Hematopoietic multipotent progenitor cell (in vitro differentiated cells): ENCODE measurements at places on chromosomes 6 and 20.

DNA sequence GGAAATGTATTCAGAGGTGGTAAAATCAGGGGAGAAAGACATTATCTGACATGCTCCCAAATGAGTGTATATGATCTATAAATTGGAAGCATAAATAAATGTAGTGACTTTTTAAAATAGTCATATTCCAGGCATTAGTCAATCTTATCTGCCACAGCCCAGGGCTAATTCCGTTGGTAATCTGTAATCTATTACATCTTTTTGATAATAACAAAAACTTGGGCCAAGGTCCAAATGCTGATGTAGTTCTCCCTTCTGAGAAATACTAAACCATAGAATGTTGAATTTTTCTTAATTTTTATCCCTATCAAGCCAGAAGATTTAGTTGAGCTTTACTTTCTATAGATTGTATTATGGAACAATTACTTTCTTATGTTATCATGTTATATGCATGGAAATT lies 1279.8 kb downstream of the EPHA7 start:
- DNase-seq, result no peak

GRCh38 chr6:168415993-168416530 lies 24.9 kb upstream of the SMOC2 start:
- DNase-seq, result no peak

DNA sequence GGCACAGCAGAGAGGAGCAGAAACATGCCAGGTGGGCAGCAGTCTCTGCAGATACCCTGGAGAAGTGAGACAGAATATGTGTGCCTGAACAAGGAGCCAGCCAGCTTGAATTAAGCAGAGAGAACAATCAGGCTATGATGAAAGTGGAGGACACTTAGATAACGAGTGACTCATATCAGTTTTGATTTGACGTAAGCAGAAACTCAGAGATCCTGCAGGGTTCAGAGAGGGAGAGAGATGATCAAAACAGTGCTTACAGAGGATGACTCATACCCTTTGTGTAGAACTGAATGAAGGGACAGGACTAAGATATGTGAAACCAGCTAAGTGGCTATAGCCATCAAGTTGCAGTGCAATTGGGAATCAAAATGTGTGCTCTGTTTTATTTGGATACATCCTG lies 300.7 kb downstream of the TENT5A start:
- no peak for DNase-seq

- peak; percentile 73 for DNase-seq
Observed at GRCh38 chr6:129500958-129501739, 208.8 kb downstream of the ARHGAP18 start.

GRCh38 chr20:58360936-58361335 lies 28.1 kb upstream of the VAPB start:
- no peak for DNase-seq

GRCh38 chr20:57315976-57316480 lies 13.6 kb upstream of the SPO11 start:
- no peak for DNase-seq

DNA sequence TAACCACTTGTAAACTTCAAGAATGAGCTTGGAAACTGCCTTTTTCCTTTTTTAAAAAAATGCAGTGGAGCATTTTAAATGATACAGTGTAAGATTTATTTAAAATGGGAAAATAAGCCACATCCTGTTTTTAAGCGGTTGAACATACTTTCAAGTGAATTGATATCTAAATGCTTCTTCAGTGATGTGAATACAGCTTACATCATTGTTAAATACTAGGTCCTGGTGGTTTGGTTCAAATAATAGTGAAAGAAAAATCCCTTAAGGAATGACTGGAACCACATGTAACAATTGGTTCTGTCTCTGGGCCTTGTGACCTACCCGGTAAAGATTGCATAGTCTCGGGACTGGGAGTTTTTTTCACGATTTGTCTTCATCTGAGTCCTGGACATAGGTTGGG lies 44.2 kb downstream of the BMP6 start:
- DNase-seq, result no peak

DNA sequence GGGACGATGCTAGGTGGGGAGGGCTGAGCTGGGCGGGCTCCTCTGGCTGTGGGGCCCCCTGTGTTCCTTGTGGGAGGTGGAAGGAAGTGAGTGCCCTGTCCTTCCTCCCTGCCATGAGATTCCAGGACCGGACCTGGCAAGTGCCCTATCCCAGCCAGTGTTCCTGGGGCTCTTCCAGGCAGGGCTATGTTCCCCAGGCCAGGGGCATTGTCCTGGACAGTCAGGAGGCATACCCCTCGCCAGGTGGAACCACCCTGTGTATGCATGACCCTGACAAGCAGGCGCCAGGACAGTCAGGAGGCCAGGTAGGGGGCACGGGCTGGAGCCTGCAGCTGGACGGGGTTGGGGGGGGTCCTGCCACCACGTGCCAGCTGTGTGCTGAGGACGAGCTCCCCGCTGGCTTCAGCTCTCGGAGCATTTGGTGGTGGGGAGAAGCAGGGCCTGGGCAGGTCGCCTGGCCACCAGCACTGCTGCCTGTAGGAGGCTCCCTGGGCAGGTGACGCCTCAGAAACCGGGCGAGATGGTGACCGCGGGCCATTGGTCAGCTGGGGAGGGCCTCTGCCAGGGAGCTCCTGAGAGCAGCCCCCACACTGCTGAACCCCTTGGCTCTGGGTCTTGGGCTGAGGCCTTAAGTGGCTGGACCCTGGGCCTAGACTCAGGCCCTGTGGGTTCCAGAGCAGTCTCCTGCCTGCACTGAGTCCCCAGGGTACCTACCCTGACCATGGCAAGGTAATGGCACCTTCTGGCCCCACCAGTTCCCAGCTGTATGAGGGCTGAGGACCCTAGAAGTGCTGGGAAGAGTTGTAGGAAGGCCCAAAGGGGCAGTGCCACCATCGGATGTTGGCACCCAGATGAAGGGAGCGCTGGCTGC lies 694 bp downstream of the SLC17A9 start:
- DNase-seq, result no peak

- no peak for DNase-seq
Observed at GRCh38 chr20:25041813-25042530, 16.0 kb downstream of the ACSS1 start.

DNA sequence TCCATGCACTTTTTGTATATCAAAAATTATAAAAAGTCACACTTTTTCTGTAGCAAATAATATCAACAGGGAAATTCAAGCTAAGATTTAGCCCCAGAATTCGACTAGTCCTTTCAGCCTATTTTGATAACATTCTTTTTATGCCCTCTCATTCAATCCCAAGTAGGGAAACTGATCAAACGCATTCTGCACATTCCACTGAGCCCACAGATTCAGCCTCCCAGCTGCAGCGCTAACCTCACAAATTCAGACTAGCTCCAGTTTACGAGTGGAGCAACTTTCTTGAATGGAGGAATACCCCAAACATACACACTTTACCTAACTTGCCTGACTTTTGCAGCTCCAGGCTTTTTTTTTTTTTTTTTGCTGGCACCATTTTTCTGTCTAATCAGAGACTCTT lies 70.3 kb upstream of the HEY2 start:
- no peak for DNase-seq

- DNase-seq, result no peak
Observed at GRCh38 chr6:35166520-35166919, 25.4 kb upstream of the TCP11 start.

DNA sequence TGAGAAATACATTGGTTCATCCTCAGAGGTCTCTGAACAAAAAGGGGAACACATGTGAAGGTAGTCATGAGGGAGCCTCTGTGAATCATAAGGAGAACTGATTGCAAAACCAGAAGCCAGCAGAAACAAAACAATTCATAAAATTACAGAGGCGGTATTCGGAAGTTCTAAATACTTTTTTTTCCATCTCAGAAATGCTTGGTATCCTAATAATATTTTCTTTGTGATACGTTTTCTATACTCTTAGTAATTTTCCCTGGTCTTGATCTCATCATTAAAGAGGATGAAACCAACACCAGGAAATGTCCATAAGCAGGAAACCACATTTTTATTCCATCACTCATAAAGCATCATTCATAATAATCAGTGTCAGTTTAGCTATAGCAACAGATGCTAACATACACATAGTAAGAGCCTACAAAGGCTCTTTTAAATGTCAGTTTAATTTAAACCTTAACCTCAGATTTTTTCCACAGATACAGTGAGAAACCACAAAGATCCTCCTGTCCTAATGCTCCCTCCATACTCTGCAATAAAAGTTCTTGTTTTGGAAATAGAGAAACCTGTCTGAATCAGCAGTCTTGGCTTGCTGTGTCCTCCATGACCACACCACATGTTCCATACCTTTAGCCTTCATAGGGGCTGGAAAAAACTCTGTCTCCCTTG lies 29.2 kb downstream of the SGK1 start:
- DNase-seq, result peak; percentile 84

GRCh38 chr20:17014217-17014616 lies 212.6 kb upstream of the PCSK2 start:
- DNase-seq, result no peak

DNA sequence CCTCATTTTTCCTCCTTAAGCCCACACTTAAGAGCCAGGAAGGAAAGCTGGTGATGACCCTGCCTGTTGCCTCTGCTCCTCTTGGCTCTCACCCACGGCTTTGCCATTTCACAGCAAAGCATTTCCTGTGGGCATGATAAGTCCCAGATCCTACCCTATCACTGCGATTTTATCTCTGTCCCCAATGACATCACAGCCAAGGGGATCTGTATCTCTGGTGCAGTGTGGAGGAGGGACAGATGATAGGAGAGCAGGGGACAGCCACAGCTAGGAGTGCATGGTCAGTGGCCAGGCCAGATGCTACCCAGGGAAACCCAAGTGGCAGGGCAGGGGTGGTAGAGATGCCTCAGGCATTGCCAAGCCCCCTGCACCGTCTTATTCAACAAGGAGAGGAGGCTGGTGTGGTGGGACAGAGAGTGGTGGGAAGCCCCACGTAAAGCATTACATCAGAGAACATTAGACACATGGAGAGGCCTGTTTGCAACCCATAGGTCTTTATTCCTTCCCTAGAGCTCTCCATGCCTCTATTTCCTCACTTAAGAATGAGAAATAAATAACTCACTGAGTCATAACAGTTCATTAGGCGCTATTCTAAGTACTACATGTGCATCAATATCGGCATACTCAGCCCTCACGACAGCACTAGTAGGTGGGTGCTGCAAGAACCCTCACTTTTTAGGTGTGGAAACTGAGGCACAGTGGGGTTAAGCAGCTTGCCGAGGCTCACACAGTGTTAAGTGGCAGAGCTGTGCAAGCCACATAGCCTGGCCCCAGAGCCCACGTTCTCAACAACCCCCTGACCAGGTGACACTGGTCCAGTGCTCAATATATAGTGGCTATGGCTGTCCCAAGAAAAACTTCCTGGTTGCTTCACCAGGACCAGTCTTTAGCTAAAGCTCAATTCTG lies 4.6 kb downstream of the TFEB start:
- no peak for DNase-seq

GRCh38 chr6:109051301-109052017 lies 43.2 kb downstream of the SESN1 start:
- DNase-seq, result no peak

- no peak for DNase-seq
Observed at GRCh38 chr6:124441450-124441849, 520.8 kb upstream of the RNF217 start.

DNA sequence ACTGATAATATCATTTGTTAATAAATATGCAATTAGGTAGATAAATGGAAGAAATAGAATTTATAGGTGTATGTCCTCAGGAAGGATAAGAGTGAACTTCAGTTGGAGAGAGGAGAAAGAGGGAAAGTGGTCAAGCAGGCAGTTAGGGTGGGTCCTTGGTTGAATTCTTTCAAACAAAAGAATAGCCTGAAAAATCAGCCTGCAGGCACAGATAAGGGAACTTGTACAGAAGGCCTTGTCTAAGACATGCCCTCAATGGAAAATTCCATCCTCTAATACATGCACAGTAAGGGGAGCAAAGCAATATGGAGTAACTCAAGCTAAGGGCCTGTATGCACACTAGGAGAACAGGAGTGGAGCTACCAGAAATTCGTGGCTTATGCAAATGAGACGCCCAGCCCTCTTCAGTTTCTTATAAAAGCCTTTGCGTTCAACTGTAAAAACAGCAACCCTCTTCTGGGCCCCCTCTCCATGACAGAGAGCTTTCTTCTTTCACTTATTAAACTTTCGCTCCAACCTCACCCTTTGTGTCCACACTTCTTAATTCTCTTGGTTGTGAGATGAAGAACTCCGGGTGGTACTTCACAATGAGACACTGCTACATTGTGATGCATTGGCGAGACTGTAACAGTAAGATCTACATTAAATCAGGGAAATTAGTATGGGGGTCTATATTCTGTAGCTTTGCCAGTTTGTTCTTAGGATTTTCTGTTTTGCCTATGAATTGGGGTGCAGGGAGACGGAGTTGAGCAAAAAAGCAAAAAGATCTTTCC lies 147.0 kb downstream of the HS3ST5 start:
- DNase-seq, result no peak

- no peak for DNase-seq
Observed at GRCh38 chr6:169994739-169995138, 243.3 kb downstream of the ERMARD start.

- DNase-seq, result no peak
Observed at GRCh38 chr6:143099647-143100046, 39.0 kb downstream of the AIG1 start.

DNA sequence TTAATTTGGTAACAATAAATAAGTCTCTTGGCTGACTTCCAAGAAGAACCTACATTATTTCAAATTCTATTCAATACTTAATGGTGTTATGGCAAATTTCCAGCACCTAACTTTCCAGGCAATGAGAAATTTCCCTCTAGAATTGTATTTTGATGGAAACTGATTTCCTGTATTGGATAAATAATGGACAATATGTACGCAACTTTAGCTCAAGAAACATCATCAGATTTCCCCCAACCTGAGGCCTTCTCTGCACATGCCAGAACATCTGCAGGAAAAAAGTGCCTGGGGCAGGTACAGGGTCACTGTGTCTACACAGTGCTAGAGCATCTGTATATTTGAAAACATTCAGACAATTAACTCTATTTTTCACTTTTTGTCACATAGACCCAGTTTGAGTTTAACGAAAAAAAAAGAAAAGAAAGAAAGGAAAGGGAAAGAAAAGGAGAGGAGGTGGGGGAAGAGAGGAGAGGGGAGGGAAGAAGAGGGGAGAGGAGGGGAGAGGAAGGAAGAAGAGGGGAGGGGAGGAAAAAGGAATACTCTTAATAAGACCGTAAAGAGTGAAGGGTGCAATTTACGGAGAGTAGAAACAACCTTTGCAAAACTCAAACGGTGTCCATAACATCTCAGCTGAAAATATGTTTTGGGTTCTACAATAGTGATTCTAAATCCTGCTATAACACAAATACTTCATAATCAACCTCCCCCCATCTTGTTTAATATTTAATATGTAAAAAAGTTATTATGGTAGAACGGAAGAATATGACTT lies 130.0 kb downstream of the TSHZ2 start:
- DNase-seq, result no peak

DNA sequence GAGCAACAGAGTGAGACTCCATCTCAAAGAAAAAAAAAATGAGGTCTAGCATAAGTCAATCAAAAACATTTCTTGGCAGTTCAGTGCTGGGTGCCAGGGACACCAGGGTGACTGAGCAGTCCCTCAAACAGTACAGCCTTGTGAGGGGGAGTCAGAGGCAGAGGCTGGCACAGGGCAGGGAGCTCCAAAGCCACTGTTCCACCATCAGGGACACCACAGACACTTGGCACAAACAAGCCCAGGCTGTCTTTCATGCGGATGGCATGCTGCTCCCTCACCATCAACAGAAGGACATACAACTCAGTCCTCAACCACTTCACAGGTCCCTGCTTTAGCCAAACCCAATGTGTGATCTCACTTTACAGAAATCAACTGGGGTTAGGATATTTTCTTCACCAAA lies 36.0 kb upstream of the GRM4 start:
- no peak for DNase-seq
